Nephron progenitor cell (in vitro differentiated cells): ENCODE measurements at places on chromosomes 5 and 9.

- H3K27ac ChIP-seq, result no peak overlapping the region
- H3K36me3 ChIP-seq, result peaks cover 5% of the 10 kb centered on the region
- no peak overlapping the region for H3K4me3 ChIP-seq
- H3K27me3 ChIP-seq, result peaks cover 25% of the 10 kb centered on the region
- peaks cover 18% of the 10 kb centered on the region for H3K4me1 ChIP-seq
Measured at GRCh38 chr9:38259056-38259455, 133.4 kb upstream of the ALDH1B1 start.

GRCh38 chr9:133224762-133225161 lies 15.7 kb upstream of the OBP2B start:
- H3K27ac ChIP-seq, result peak overlapping the region; percentile 42
- H3K27me3 ChIP-seq, result peaks cover 29% of the 10 kb centered on the region
- no peak overlapping the region for H3K4me3 ChIP-seq
- DNase-seq, result no peak

- no peak overlapping the region for H3K27ac ChIP-seq
- H3K27me3 ChIP-seq, result peaks cover 15% of the 10 kb centered on the region
- no peak for DNase-seq
- no peak overlapping the region for H3K4me3 ChIP-seq
- no peaks in the 10 kb centered on the region for H3K36me3 ChIP-seq
Measured at GRCh38 chr5:7925961-7926695, 57.2 kb downstream of the MTRR start.

- peaks cover 22% of the 10 kb centered on the region for H3K4me1 ChIP-seq
- DNase-seq, result no peak
- no peaks in the 10 kb centered on the region for H3K36me3 ChIP-seq
- peaks cover 11% of the 10 kb centered on the region for H3K27me3 ChIP-seq
- no peak overlapping the region for H3K27ac ChIP-seq
Measured at GRCh38 chr9:120893611-120894307, 16.8 kb upstream of the PHF19 start.

DNA sequence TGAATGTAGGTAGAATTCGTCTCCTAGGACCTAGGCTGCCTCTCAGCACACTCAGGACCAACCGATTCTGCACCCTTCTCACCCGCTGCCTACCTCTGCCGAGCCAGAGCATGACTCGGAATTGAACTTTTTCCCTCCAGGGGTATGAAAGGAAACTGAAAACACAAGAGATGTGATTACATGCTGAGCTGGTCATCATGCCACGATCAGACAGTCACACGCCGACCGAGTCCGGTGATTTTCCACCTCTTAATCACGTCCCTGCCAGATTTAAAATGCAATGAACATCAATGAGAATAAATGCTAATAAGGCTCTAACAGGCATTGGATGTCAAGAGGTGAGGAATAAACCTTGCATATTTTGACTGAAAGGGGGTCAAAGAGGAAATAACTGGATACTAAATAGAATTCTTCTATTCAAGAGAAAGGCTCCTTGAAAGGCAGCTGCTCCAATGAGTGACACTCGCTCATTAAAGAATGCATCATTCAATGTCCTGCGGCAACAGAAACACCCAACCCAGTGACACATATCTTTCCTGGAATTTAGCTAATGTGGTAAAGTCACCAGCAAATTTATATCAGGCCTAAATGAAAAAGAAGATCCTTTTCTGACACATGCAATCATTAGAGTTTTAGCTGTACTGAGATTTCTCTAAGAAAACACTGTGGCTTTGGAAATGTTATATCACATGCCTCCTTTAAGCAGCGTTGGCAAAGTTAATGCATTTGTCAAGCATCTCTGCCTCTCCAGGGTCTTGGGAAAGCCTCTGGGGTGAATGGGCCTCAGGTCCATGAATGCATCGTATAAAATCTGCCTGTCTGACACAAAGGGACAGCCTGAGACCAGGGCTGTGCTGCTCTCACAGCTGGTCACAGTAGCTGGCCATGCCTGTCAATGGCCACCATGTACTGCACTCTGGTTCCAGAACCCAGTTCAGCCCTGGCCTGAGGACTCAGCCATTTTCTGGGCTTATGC lies 128.7 kb downstream of the SPOCK1 start:
- peaks cover 12% of the 10 kb centered on the region for H3K27me3 ChIP-seq
- no peaks in the 10 kb centered on the region for H3K4me1 ChIP-seq
- H3K36me3 ChIP-seq, result no peaks in the 10 kb centered on the region
- no peak for DNase-seq
- no peak overlapping the region for H3K4me3 ChIP-seq

DNA sequence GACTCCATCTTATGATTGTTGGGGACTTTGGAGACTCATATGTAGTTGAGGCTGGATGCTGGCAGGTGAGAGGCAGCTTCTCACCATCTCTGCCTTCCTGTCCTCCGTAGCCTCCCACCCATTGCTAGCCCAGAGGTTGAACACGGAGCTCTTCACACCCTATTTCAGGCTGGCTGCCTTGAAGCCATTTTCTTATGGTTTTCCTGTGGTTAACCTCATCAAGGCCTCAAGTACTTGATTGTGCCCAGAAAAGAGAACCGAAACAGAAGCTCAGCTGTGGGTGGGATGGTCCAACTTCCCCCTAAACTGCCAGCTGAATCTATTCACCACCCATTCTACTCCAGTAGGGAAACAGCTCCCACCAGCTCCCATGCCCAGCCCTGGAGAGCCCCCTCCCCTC lies 102.9 kb downstream of the LIFR start:
- H3K27ac ChIP-seq, result no peak overlapping the region
- H3K4me3 ChIP-seq, result no peak overlapping the region
- peaks cover 9% of the 10 kb centered on the region for H3K36me3 ChIP-seq
- no peak for DNase-seq

GRCh38 chr5:7638456-7638855 lies 212.5 kb downstream of the CFAP90 start:
- peaks cover 74% of the 10 kb centered on the region for H3K36me3 ChIP-seq
- peaks cover 6% of the 10 kb centered on the region for H3K27me3 ChIP-seq
- no peaks in the 10 kb centered on the region for H3K4me1 ChIP-seq
- DNase-seq, result no peak

- no peak overlapping the region for H3K4me3 ChIP-seq
- no peak for DNase-seq
- no peak overlapping the region for H3K27ac ChIP-seq
- peaks cover 23% of the 10 kb centered on the region for H3K4me1 ChIP-seq
- no peaks in the 10 kb centered on the region for H3K36me3 ChIP-seq
Measured at GRCh38 chr9:69674716-69675438, 2.7 kb upstream of the APBA1 start.

DNA sequence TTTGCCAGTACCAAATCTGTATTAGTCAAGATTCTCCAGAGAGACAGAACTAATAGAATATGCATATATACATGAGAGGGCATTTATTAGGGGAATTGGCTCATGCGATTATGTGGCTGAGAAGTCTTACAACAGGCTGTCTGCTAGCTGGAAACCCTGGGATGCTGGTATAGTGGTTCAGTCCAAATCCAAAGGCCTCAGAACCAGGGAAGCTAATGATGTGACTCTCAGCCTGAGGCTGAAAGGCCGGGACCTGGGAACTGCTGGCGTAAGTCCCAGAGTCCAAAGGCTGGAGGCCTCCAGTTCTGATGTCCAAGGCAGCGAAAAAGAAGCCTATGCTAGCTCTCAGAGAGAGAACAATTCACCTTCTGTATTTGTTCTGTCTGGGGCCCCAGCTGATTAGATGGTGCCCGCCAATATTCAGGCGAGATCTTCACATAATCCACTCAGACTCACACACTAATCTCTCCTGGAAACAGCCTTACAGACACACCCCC lies 84.1 kb downstream of the KIAA1958 start:
- no peaks in the 10 kb centered on the region for H3K27me3 ChIP-seq
- H3K4me1 ChIP-seq, result peaks cover 42% of the 10 kb centered on the region
- DNase-seq, result no peak
- H3K27ac ChIP-seq, result no peak overlapping the region

DNA sequence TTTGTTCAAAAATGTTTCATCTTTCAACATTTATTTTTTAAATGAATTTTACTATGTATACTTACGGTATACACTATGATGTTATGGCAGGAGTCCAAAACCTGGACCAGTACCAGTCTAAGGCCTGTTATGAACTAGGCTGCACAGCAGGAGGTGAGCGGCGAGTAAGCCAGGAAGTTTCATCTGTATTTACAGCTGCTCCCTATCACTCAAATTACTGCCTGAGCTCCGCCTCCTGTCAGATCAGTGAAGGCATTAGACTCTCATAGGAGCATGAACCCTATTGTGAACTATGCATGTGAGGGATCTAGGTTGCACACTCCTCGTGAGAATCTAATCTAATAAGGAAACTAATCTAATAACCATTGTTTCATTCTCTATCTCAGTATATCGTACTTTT lies 715.5 kb upstream of the PTPRD start:
- H3K4me3 ChIP-seq, result no peak overlapping the region
- H3K4me1 ChIP-seq, result no peaks in the 10 kb centered on the region
- H3K36me3 ChIP-seq, result no peaks in the 10 kb centered on the region
- H3K27me3 ChIP-seq, result no peaks in the 10 kb centered on the region
- DNase-seq, result no peak

- H3K36me3 ChIP-seq, result no peaks in the 10 kb centered on the region
- no peaks in the 10 kb centered on the region for H3K27me3 ChIP-seq
- no peak for DNase-seq
- H3K4me1 ChIP-seq, result peaks cover 28% of the 10 kb centered on the region
- H3K4me3 ChIP-seq, result no peak overlapping the region
Measured at GRCh38 chr9:13755551-13755950, 476.1 kb upstream of the MPDZ start.

GRCh38 chr9:113467183-113467582 lies 3.7 kb downstream of the RGS3 start:
- no peak overlapping the region for H3K27ac ChIP-seq
- H3K4me1 ChIP-seq, result peaks cover 37% of the 10 kb centered on the region
- H3K36me3 ChIP-seq, result peaks cover 6% of the 10 kb centered on the region
- no peak overlapping the region for H3K4me3 ChIP-seq
- H3K27me3 ChIP-seq, result peaks cover 32% of the 10 kb centered on the region
- DNase-seq, result no peak

DNA sequence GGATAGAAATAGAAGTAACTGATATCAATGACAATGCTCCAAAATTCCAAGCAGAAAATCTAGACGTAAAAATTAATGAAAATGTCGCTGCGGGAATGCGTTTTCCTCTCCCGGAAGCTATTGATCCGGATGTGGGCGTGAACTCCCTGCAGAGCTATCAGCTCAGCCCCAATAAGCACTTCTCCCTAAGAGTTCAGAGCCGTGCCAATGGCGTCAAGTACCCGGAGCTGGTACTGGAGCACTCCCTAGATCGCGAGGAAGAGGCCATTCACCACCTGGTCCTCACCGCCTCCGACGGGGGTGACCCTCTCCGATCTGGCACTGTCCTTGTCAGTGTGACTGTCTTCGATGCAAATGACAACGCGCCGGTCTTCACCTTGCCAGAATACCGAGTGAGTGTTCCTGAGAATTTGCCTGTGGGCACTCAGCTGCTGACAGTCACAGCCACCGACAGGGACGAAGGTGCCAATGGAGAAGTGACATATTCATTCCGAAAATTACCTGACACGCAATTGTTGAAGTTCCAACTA lies 818 bp downstream of the PCDHGA10 start:
- H3K4me1 ChIP-seq, result peaks cover 23% of the 10 kb centered on the region
- no peak for DNase-seq
- H3K4me3 ChIP-seq, result peak overlapping the region; percentile 88
- H3K27me3 ChIP-seq, result peaks cover 30% of the 10 kb centered on the region
- peak overlapping the region; percentile 81 for H3K27ac ChIP-seq

DNA sequence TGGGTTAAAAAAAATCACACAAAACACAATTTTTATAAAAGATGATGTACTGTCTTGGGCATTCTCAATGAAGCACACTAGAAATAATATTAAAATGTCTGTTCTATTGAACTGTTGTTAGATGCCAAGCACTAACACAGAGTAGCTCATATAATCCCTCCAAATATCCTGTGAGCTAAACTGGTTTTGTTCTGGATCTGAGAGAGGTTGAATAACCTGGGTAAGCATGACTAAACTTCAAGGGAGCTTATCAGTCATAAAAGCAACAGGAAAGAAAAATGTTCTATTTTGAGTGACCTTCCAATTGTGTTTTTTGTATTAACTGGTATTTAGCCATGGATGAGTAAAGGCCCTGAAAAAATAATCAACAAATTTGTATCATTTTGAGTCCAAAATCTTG lies 175.3 kb downstream of the SMC2 start:
- H3K4me3 ChIP-seq, result no peak overlapping the region
- no peak overlapping the region for H3K27ac ChIP-seq
- H3K36me3 ChIP-seq, result peaks cover 11% of the 10 kb centered on the region
- DNase-seq, result no peak
- peaks cover under 1% of the 10 kb centered on the region for H3K4me1 ChIP-seq

DNA sequence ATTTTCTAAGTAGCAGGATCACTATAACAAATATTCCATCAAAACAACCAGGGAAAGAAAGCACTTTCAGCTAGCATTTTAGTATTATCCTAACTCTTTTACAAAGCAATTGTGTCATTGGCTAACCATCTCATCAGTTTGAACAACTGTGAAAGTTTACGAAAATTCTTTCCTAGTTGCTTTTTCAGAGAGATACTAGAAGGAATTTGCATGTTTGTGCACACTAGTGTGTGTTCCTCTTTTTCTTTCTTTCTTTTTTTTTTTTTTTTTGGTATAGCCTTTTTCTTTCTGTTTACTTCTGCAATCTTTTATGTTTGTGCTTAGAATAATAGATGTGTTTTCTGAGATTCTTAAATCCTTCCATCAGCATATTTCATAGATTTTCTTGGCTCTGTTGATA lies 124.7 kb upstream of the SEMA6A start:
- peaks cover 4% of the 10 kb centered on the region for H3K36me3 ChIP-seq
- H3K27ac ChIP-seq, result no peak overlapping the region
- DNase-seq, result no peak
- no peak overlapping the region for H3K4me3 ChIP-seq
- peaks cover 7% of the 10 kb centered on the region for H3K4me1 ChIP-seq

- peaks cover 8% of the 10 kb centered on the region for H3K27me3 ChIP-seq
- DNase-seq, result no peak
- H3K4me3 ChIP-seq, result no peak overlapping the region
- H3K27ac ChIP-seq, result no peak overlapping the region
Measured at GRCh38 chr5:150632305-150633160, 7.9 kb upstream of the SYNPO start.

GRCh38 chr9:26163931-26164330 lies 485.7 kb upstream of the TUSC1 start:
- H3K27me3 ChIP-seq, result no peaks in the 10 kb centered on the region
- no peaks in the 10 kb centered on the region for H3K36me3 ChIP-seq
- H3K27ac ChIP-seq, result no peak overlapping the region
- DNase-seq, result no peak

GRCh38 chr5:177146891-177147638 lies 13.5 kb downstream of the NSD1 start:
- peaks cover 77% of the 10 kb centered on the region for H3K36me3 ChIP-seq
- H3K27me3 ChIP-seq, result peaks cover 3% of the 10 kb centered on the region
- peak overlapping the region; percentile 54 for H3K27ac ChIP-seq
- DNase-seq, result no peak

DNA sequence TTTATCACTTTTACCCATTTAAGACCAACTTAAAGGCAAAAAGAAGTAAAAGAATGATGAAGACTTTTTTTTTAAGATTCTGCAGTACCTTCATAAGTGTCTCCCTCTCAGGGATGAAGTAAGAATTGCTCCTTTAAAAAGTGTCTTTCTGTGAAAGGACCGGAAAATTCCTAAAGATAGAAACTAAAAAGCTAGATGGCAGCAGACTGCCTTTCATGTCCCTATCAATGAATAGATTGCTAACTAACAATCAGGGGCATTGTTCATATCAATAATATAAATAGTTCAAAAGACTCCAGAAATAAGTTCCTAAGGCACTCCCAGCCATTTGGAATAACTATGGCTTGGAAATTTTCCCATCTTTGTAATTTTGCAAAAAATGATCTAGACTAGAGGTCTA lies 558.0 kb downstream of the PDE4D start:
- H3K4me3 ChIP-seq, result no peak overlapping the region
- DNase-seq, result no peak
- H3K36me3 ChIP-seq, result no peaks in the 10 kb centered on the region
- H3K27ac ChIP-seq, result no peak overlapping the region
